ENCODE measurements at places on chromosomes 16 and 17.

DNA sequence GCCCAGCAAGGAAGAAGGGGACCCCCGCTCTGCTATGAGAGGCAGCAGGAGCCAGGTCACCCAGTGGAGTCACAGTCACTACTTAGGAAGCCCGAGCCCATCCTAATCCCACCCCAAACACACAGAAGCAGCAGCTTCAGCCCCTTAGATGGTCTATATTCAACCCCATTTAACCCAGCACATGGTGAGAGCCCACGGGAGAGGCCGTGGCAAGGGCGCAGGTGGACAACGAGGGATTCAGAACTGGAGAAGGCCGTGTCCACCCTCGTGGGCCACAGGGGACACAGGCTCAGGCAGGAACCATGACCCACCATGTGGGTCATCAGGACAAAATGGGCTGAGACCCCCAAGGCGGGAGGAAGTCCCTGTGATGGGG lies 1.6 kb upstream of the TRPV3 start:
- DNase-seq, result no peak

GRCh38 chr17:69348429-69348828 lies 21.5 kb upstream of the ABCA5 start:
- DNase-seq, result no peak

DNA sequence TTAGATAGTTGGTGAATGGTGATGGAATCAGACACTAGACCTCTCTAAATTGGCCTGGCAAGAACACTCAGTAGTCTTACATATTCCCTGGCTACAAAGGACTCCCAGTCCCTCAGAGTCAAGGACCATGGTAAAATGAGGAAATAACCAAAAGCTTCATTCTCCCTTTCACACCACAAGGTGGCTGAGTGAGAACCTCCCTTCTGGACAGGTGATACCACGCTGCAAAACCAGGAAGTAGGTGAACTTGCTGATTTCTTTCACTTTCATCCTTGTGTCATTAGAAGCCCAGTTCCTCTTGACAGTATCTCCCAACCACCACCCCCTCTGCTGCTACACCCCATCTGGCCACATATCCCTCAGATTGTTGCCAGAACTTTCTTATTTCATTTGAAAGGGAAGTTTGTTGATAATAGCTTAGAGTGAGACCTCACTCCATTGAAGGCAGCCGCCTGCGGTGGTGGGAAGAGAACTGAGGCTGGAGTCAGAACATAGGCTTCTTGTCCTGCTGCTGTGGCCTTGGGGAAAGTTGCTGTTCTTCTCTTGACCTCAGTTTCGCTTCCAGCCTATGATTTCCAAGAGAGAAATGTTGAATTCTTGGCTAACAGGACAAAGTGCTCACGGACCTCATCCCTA lies 290.6 kb upstream of the CCL2 start:
- DNase-seq, result no peak

GRCh38 chr16:54878301-54878700 lies 52.4 kb upstream of the IRX5 start:
- DNase-seq, result no peak

DNA sequence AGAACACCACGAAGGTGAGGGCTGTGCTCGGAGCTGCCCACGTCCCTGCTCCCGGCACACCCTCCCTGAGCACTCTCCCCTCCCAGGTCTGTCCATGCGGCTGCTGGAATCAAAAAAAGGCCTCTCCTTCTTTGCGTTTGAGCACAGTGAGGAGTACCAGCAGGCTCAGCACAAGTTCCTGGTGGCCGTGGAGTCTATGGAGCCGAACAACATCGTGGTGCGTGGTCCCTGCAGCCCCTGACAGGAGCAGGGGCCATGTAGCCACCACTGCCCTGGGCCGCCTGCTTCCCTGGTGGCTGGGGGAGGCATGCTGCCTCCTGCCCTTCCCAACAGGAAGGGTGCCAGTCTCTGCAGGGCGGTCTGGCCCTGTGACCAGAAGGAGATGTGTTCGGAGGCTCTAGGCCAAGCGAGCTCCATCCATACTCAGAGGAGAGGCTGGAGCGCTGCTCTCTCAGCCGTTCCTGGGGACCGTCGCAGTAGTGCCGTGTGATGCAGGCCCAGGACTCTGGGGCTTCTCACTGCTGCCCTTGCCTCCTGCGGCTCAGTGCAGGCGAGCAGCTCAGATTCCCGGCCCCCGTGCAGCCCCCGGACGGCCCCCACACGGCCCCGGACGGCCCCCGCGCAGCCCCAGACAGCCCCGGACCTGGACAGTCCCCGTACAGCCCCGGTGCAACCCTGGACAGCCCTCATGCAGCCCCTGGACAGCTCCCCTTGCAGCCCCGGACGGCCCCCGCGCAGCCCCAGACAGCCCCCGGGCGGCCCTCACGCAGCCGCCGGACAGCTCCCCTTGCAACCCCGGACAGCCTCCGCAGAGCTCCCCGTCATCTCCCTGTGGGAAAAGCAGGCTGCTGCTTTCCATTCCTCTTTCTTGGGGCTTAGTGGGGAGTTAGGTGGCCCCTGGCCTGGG lies 20.5 kb downstream of the TCF25 start:
- DNase-seq, result no peak

GRCh38 chr17:64502809-64503208 lies 3.3 kb downstream of the DDX5 start:
- no peak for DNase-seq

DNA sequence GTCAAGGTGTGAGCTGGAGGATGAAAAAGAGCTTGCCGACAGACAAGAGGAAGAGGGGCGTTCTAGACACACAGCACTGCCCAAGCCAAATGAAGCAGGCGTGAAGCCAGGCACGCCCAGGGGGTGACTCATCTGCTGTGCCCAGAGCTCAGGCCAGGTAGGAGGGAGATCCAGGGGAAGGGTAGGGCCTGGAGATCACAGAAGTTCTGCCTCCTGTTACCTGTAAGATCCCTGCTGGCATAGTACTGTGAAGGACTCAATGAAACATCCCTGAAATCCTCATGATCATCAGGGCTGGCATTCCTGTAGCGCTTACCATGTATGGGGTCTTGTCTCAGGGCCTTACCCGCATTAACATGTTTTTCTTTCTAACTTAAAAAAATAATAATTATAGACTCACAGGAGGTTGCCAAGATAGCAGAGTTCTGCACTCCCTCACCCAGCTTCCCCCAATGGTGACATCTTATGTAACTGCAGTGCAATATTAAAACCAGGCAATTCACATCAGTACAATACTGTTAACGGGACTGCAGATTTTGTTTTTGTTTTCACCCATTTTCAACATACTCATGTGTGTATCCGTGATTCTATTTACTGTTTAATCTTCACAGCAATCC lies 158.6 kb downstream of the XYLT1 start:
- no peak for DNase-seq
